Posterior vena cava (tissue), 2 donors: ENCODE measurements at places on chromosomes 2 and 18. TPM values are rescaled to one million over a fixed set of nuclear protein-coding genes. Genes with fewer than 3 reads are reported as not detected.

DNA sequence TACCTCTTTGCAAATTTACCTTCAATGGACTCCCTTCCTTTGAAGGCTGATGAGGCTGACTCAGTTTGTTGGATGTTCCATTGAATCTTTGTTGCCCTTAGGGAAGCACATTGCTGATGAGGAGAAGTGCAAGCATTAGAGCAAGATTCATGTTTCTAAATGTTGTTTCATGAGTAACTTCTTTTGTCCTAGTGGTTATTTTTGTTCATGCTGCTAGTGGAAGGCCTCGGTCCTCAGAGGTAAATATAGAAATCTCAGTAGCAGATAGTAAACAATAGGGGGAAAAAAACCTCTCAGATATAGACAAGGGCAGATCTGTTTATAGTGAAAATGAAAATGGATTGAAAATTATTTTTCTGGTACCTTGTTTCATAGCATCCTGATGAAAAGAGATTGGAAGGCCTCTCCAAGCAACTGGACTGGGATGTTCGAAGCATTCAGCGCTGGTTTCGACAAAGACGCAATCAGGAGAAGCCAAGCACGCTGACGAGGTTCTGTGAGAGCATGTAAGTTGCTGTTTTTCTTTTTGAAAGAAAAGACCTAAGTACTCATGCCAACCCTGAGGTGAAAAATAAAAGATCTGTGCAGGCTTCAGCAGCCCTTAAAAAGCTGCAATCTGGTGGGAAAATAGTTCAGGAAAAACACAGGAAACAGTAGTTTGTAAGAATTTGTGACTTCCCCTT is 104.9 kb downstream of the CERS6 start:
- no peak for DNase-seq

DNA sequence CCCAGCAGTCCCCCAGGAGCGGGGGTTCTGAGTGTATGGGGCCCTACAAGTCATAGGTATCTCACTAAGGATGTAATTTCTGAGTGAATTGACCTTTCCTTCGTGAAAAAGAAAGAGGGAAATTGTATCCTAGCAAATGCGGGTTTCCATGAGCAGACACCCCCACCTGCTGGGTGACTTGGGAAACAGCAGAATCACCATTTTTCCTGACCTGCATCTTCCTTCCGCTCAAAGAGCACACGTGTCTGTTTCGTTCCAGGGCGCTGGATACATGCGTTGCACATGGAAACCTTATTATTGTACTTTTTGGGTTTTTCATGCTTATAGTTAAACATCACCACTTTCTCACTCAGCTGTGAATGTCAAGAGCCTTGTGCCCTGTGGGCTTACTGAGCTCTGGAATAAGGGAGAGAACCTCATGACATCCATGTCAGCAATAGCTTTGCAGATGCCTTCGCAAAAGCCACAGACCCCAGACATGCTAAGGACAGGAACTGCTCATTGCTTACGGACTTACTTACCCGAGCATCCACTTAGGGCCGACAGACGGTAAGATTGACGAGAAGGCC is 132.8 kb downstream of the TPO start:
- DNase-seq: no peak

GRCh38 chr2:174248998-174249592 is 763 bp upstream of the OLA1 start:
- no peak for DNase-seq

DNA sequence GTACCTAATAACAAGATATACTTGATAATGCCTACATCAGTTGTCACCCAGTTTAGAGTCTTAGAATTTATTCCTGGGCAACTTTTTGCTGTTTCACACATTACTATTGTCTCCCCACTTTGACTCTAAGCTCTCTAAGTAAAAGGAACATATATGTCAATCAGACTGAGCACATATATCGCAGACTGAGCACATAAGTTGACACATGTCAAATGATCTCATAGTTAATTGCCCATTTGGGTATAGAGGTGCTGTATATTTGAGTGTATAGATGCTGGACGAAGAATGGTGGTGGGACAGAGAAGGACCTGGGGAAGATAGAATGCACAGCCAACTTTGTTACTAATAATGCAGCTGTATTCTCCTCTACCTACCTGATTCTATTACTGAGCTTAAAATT is 746.0 kb upstream of the CDH2 start:
- no peak for DNase-seq

DNA sequence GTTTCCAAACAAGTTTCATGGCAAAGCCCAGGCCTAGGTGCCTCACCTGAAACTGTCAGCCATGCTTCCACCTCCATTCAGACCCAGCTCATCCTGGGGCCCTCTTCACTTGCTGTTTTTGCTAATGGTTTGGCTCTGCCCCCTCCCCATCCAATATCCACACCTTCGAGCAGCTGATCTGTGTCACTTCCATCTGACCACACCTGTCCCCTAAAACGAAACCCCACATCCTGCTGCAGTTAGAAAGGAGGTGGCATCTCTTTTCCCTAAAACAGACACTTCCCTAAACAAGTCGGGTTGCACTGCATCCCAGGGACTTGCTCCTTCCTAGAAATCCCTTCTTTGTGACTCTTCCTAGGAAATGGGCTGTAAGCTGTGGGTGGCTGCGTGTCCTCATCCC is 748.7 kb upstream of the SALL3 start:
- no peak for DNase-seq

GRCh38 chr2:172722481-172722880 is 13.2 kb upstream of the RAPGEF4 start:
- no peak for DNase-seq

- DNase-seq: no peak
Observed at GRCh38 chr2:212392544-212392943, 146.1 kb downstream of the ERBB4 start.

DNA sequence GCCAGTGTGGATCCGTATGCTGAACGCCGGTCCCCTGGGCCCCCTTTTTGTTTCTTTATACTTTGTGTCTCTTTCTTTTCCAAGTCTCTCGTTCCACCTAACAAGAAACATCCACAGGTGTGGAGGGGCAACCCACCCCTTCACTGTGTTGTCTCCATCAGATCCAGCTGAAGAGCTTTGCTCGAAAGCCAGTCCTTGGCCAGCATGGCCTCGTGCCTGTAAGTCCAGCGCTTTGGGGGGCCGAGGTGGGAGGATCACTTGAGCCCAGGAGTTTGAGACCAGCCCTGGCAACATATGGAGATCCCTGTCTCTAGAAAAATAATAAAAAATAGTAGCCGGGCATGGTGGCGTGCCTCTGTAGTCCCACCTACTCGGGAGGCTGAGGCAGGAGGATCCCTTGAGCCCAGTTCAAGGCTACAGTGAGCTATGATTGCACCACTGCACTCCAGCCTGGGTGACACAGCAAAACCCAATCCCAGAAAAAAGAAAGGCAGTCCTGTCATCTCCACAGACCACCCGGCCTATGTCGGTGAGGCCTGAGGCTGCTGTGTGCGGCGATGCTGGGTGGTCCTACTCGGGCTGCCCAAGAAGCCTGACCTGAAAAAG is 3.4 kb upstream of the HSBP1L1 start:
- DNase-seq: peak; percentile 58

DNA sequence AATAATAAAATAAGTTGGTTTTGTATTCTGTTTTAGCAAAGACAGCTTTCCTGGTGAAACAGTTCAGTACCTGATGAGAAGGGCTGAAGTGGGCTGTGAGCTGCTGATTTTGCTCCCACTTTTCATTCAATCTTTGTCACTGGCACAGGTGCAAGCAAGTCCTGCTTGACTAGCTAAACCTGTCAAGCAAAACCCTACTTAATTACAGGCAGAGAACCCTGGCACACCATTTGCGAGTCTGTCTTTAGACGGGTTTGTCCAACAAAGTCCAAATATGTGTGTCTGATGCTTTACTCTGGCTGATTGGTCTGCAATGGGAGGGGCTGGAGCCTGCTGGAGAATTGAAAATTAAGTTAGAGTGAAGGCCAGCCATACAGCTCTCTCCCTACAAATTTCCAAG is 267.2 kb downstream of the EPHA4 start:
- no peak for DNase-seq

GRCh38 chr2:231923951-231924888 is 2.0 kb downstream of the NPPC start:
- peak; percentile 74 for DNase-seq

- no peak for DNase-seq
Observed at GRCh38 chr2:150732064-150732463, 244.6 kb upstream of the RND3 start.

- DNase-seq: no peak
Observed at GRCh38 chr2:74430502-74430901, 9.0 kb downstream of the WDR54 start.

- no peak for DNase-seq
Observed at GRCh38 chr2:42767899-42768705, 4.2 kb upstream of the OXER1 start.

DNA sequence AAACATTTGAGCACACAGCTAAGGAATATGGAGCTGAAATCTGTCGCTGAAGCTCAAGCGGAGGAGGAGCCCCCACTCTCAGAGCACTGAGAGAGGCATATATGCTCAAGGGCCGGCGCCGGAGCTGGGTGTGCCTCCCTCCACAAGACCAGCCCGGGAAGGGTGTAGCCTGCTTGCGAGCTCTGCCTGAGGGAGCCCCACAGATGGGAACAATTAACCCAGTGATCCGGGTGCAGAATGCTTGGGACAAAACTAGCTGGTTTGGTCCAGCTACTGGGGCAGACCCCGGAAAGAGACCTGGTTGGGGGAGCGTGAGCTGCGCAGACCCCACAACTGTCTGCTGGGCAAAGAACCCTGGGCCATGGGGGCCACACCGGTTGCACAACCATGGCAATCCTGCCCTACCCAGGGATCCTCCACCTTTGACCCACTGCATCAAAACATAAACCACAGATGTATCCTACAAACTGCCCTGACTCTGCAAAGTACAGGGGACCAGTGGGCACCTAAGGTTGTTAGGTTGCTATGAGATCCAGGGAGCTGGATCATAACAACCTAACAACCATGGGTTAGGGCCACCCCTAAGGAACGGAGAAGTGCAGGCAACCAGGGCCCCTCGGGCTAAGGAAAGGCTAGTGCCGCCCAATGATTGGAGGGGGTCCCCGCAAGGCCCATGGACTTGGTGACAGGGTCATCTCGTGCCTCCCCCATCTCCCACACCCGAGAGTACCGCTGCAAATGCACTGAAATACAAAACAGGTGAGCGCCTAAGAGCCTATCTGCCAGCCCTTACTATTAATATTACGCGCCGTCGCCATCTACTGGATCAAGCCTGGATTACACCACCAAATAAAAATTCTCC is 53.4 kb upstream of the SCN1A start:
- peak; percentile 76 for DNase-seq

DNA sequence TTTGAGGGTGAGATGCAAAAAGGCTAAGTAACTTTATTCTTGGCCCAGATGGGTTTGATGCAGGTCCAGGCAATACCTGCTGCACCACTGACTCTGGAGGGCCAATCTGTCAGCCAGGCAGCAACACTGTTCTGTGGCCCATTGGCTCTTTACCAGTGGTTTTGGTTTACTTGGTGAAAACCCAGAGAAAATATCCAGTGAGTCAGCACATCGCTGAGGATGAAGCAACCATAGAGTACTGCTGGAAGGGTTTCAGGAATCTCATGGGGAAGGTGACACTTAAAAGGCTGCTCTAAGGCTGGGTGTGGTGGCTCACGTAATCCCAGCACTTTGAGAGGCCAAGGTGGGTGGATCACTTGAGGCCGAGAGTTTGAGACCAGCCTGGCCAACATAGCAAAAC is 192.5 kb upstream of the FAM98A start:
- DNase-seq: no peak

DNA sequence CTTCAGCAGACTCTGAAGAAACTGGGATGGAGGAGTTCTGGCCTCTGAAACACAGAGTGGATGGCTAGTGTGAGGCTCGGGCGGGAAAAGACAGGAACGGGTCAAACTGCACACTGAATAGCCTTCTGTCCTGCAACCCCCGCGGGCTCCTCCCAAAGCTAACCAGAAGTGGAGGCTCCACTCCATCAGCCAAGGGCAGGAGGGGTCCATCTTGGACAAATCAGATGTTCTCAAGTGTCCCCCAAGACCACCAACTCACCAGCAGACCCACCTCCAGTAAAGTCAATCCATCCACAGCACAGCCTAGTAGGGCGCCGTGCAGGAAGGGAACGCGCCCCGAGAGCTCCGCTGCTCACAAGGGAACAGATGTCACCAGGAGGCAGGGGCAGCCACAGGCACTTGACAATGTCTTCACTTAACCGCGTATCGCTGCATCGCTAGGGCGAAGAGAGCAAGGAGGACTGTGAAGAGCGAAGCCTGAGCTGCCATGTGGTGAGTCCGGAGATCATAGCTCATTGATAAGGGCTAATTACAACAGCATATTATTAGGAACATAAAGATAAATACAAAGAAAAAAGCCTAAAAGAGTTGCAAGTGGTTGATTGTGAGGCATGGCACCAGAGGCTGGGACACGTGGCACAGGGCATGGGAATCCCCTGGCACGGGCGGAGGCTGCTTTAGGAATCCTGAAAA is 494.6 kb upstream of the MYT1L start:
- no peak for DNase-seq

DNA sequence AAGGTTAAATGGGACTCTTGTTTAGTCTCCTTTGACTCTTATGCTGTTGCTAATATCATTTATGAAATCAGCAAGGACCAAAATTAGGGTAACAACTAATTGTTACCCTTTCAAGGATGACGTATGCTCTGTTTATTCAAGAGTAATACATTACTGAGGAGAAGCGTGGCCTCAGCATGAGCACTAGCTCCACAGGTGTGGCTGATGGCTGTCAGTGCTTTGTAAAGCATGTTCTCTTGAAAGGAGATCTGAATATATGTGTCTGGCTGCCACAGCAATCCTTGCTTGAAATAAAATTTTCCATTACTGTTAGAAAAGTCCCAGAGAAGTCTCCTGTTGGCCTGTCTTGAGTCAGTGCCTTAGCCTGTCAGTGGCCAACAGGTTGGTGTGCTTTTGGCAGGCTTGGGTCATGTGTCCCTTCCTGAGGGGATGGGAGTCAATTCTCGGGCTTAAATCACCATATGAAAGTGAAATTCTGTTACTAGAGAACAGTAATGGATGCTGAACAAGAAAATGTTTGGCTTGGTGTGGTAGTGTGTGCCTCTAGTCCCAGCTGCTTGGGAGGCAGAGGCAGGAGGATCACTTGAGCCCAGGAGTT is 32.7 kb downstream of the ABI2 start:
- DNase-seq: no peak

GRCh38 chr18:70907673-70908072 is 618.8 kb downstream of the SOCS6 start:
- no peak for DNase-seq

DNA sequence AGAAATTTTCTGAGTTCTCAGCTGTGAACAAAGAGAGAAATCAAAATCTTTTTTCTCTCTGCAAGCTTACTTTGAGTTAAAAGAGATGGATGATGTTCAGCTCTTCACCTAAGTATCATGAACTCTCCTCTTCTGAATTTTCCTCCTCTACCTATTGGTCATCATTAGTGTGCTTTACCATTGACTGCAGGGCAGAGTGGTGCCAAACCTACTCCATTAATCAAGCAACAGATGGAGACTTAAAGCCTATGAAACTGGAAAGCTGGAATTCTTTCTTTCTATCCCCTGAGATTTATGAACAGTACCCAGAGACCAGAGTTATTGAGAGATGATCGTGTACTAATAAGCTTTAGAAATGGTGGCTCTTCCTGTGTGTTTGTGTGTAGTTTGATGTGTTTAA is 31.3 kb upstream of the LINC00305 start:
- DNase-seq: no peak

Gene BCL2
- total RNA-seq: 11.6 TPM

Gene CD8B2
- not detected for total RNA-seq

Gene PLCD4
- total RNA-seq: 1.0 TPM

Gene SP140
- 4.5 TPM for total RNA-seq

Gene SLC9A4
- total RNA-seq: not detected

Gene TUBA4B
- not detected for total RNA-seq

Gene ESPNL
- total RNA-seq: 0.24 TPM

Gene TMEM17
- 1.5 TPM for total RNA-seq

Gene ABCG5
- total RNA-seq: not detected
